IPS DF 19.7 (cell line): ENCODE measurements at places on chromosomes 1 and 21.

- no peak for DNase-seq
Observed at GRCh38 chr1:63362578-63362977, 4.8 kb upstream of the ALG6 start.

DNA sequence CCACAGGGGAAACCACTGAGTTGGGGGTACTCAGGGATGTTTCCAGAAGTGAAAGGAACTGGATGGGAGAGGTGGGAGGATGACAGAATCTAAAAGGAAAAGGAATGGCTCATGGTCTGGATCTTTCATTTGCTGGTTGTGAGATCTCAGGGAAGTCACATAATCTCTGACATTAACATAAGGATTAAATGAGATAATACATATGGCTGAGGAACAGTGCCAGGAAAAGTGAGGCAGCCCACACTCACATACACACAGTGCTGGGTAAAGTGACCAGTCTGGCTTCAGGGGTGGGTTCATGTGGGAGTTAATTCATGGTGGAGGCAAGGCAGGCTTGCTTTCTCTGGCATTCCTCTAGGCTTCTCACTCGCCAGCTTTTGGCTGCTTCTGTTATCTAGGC, 3.9 kb upstream of the PTCH2 start:
- DNase-seq = no peak

- no peak for DNase-seq
Observed at GRCh38 chr1:230030122-230030821, 36.8 kb upstream of the GALNT2 start.

DNA sequence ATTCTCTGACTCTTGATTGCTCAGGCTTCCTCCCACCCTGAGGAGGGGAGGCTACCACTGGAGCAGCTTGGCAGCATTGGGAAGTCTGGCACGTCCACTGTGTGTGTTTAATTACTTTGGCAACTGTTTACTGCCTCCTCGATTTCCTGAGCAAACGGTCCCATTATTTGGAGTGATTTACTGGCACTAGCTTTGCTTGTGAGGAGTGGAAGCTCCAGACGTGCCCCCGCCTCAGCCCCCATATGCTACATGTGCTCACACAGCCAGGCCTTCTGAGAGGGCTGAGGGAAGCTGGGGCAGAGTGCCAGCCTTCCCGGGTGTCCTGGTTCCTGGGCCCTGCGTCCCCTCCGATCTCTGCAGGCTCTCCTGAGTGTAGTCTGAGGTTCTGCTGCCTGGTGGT, 306.2 kb downstream of the PTPRU start:
- DNase-seq = no peak

- DNase-seq = no peak
Observed at GRCh38 chr1:12593621-12594066, 24.4 kb downstream of the DHRS3 start.

DNA sequence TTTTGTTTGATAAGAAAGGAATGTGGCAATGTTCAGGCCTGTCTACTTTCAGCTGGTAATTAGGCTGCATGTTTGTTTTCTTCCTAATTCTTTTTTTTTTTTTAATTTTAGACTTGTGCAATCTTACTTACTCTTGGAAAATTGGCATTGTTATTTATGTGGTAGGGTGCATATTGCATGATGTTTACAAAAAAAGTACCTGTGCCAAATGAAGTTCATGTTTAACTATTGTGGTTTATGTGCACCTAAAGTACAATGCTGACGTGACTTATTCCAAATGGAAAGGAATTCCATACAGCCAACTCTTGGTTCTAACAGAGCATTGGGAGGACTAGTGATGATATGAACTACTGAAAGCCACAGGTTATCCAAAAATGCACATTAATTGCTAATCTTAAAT, 51.0 kb downstream of the KCNK2 start:
- no peak for DNase-seq

DNA sequence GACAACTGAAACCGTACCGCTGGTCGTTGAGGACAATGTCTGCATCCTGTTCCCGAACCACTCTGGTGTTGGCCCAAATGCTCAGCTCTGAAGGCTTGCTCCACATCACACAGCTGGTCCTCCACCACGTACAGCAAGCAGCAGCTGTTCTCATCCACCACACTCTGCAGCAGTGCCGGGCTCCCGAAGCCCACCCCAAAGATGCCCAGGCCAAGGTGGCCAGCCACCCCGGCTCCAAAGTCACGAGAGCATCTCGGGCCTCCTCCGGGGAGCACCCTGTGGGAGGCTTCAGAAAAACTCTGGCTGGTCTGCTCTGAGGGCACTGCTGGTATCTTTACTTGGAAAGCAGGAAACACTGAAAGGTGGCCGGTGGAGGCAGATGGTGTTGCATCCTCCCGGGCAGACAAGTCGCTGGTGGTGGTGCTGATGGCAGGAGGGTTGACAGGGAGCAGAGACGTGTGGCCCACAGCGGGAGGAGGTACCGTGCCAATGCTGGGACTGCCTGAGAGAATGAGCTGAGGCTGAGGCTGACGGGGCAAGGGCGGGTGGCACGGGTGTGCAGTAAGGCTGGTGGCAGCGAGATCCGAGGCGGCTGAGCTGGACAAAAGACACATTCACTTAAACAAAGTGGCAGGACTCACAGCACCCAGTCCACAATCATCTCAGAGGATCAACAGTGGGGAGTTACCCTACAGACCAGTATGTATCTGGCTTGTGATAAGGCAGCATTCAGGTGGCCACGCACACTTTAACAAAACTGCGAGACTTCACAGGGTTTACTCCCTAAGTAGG, 6.5 kb upstream of the CCDC27 start:
- DNase-seq = no peak

- no peak for DNase-seq
Observed at GRCh38 chr1:227370533-227371254, 52.4 kb upstream of the CDC42BPA start.

DNA sequence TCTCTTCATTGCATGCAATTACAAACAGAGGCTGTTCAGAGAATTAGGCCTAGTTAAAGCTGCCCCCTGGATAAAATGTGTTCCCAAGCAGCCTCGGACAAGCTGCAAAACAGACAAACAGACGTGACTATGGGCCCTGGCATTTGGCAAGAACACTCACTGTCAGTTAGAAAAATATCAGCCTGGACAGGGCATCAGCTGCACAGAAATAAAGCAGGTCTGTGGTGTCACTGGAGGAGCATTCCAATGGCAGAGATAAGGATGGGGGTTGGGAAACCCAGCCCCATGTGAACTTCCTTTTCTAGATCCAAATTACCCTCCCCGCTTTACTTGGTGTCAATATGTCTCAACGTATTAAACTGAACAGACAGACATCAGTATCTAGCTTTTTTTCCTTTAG, 177.1 kb downstream of the GPATCH2 start:
- DNase-seq = no peak

GRCh38 chr1:203828503-203828902, 32.9 kb upstream of the SNRPE start:
- DNase-seq = no peak

- DNase-seq = no peak
Observed at GRCh38 chr1:101280942-101281654, 44.3 kb downstream of the S1PR1 start.

- no peak for DNase-seq
Observed at GRCh38 chr1:32116531-32116930, 8.7 kb downstream of the KPNA6 start.

DNA sequence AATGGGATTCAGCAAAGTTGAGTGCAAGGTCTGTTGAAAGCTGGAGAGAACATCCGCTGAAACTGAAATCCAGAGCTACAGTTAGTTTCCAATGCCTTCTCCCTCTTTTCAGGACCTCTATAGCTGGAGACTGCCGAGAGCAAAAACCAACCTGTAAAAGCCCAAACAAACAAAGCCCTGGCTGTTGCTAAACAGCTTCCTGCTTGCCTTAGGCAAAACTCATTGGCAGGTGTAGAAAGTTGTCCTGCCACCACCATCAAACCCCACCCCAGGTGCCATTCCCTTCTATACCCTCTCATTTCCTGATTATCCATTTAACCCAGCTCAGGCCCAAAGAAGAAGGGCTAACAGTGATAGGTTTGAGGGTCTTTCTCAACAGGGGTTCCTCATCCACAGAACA, 24.7 kb downstream of the SCYL3 start:
- no peak for DNase-seq

- DNase-seq = no peak
Observed at GRCh38 chr1:203097001-203097400, 11.2 kb upstream of the MYOG start.

DNA sequence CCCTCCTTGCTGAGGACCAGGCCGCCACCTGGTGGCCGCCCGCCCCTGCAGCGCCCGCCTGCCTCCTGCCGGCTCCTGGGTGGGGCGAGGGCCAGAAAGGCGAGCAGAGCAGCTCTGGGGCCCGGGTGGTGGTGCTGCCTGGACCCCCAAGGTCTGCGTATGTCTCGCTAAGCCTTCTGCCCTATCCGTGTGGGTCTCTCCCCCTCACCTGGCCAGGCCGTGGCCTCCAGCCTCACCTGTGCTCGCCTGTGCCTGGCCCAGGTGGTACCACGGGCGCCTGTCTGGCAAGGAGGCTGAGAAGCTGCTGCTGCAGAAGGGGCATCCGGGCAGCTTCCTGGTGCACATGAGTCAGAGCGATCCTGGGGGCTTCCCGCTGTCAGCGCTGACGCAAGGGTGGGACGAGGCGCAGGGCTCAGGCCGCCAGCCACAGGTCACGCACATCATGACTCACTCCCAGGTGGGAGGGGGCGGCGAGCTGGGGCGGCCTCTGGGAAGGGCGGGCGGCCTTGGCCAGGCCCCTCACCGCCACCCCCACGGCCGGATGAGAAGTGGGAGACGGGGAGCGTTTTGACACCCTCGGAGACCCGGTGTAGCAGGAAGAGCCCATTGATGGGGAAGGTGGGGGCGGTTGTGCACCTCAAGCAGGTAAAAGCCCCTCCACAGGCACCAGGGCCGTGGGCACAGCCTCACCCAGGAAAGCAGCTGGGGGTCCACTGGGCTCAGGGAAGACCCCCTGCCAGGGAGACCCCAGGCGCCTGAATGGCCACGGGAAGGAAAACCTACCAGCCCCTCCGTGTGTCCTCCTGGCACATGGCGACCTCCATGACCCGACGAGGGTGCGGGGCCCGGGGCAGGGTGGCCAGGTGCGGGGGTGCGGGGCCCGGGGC, 9.9 kb downstream of the RNF223 start:
- DNase-seq = no peak

- no peak for DNase-seq
Observed at GRCh38 chr1:222618001-222618879, at the start of gene MIA3. Gene MIA3, plus strand, starts transcription at chr1:222618097. Its CDS starts 14 bp downstream, at chr1:222618111.

DNA sequence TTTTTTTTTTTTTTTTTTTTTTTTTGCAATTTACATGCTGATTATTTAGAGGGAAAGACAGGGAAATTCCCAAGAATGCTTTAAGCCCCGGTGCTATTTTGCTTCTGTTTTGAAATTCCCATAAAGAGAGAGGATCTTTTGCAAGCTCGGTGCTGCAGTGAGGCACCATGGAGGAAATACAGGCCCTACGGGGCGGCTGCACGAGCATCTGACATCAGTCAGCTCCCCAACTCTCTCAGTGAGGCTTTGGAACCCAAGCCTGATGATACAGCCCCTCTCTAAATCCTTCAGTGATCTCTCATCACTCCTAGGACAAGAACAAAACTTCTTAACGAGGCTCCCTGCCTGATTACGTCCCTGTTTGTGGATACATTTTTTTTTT, 791 bp upstream of the CHI3L1 start:
- DNase-seq = no peak

- DNase-seq = no peak
Observed at GRCh38 chr1:69595486-69595885, 27.8 kb downstream of the LRRC7 start.

GRCh38 chr1:43058545-43059360, 100.1 kb upstream of the SLC2A1 start:
- no peak for DNase-seq

DNA sequence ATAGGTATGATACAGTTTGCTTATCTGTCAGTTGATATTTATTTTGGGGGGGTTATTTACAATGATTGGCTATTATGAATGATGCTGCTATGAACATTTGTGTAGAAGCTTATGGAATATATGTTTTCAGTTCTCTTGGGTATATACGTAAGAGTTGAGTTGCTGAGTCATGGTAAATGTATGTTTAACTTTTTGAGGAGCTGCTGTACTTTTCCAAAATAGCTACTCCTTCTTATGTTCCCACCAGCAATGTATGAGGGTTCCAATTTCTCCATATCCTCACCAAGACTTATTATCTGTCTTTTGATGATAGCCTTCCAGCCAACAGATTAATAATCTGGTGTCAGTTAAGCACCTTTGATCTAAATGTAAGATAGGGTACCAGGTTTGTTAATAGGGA, 11.9 kb downstream of the SOAT1 start:
- no peak for DNase-seq

DNA sequence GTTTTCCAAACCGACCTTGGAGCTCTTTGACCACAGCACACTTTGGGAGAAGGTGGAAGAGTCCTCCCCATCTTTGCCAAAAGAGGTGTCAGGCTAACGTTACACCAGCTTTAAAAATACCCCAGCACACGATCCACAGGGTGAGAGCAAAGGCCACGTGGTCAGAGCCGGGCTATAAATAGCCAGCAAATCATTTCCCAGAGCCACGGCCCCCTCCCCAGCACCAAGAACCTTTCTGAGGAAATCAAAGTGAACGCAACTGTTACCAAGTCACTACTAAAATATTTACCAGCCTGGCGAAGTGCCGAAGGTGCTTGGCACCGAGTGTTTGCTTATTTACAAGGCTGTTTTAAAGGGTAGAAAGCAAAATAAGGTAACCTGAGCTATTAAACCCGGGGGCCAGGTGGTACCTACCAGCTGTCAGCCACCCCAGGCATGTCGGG, 72.4 kb downstream of the CASZ1 start:
- DNase-seq = no peak

DNA sequence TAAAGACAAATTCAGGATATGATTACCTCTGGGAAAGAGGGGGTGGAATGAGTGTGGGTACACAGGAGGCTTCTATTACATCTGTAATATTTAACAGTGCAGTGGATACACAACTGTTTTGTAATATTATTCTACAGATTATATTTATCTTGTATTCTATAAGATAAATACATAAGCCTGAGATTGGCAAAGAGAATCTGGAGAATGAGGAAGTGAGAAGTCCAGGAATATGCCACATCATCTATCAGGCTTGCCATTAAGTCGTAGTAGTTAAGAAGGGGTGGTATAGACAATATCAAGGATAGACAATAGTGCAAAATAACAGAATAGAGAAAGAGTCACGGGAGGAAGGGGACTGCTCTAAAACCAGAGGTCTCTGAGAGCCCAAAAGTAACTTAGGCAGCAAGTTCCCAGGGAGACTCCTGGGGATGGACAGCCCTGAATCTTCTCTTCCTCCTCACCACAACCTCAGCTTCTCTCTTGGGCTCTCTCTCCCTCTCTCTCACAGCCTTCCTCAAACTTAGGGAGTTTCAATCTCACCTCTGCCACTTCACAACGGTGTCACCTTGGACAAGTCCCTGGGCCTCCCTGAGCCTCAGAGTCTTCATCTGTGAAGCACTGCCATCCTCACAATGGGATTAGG, 14.0 kb upstream of the PTAFR start:
- DNase-seq = no peak
